ENCODE measurements at places on chromosomes 6 and 20.

GRCh38 chr6:166939345-166939744 lies 17.0 kb downstream of the RNASET2 start:
- H3K4me1 ChIP-seq: peaks cover 2% of the 10 kb centered on the region
- no peaks in the 10 kb centered on the region for H3K36me3 ChIP-seq
- no peaks in the 10 kb centered on the region for H3K27me3 ChIP-seq
- no peak for DNase-seq
- no peak overlapping the region for H3K4me3 ChIP-seq
- H3K27ac ChIP-seq: no peak overlapping the region

- no peak for DNase-seq
- no peak overlapping the region for H3K4me3 ChIP-seq
- H3K4me1 ChIP-seq: no peaks in the 10 kb centered on the region
- H3K36me3 ChIP-seq: no peaks in the 10 kb centered on the region
- no peak overlapping the region for H3K27ac ChIP-seq
- no peaks in the 10 kb centered on the region for H3K27me3 ChIP-seq
These were observed 108.6 kb downstream of the ATP9A start for GRCh38 chr20:51659491-51660050.

DNA sequence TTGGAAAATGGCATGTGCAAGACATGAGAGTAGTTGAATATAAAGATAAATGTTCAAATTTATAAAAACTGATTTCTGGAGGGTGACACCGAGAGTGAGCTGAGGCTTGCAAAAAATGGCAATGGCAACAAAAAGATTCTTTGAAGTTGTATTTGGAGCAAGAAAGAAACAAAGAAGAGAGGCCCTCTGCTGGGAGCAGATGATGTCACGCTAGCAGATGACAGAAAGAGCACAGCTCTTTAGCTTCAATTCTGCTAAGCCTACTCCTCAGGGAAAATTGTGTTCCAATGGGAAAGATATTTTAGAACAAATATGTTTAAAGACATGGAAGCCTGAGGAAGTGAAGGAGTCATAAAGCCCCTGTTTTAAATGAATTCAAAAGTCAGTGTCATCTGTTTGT lies 125.3 kb upstream of the NOX3 start:
- DNase-seq: no peak
- H3K27ac ChIP-seq: no peak overlapping the region
- no peaks in the 10 kb centered on the region for H3K27me3 ChIP-seq
- no peaks in the 10 kb centered on the region for H3K4me1 ChIP-seq
- H3K4me3 ChIP-seq: no peak overlapping the region
- no peaks in the 10 kb centered on the region for H3K36me3 ChIP-seq

GRCh38 chr20:5822569-5822968 lies 72.4 kb downstream of the SHLD1 start:
- no peak overlapping the region for H3K27ac ChIP-seq
- no peak for DNase-seq

DNA sequence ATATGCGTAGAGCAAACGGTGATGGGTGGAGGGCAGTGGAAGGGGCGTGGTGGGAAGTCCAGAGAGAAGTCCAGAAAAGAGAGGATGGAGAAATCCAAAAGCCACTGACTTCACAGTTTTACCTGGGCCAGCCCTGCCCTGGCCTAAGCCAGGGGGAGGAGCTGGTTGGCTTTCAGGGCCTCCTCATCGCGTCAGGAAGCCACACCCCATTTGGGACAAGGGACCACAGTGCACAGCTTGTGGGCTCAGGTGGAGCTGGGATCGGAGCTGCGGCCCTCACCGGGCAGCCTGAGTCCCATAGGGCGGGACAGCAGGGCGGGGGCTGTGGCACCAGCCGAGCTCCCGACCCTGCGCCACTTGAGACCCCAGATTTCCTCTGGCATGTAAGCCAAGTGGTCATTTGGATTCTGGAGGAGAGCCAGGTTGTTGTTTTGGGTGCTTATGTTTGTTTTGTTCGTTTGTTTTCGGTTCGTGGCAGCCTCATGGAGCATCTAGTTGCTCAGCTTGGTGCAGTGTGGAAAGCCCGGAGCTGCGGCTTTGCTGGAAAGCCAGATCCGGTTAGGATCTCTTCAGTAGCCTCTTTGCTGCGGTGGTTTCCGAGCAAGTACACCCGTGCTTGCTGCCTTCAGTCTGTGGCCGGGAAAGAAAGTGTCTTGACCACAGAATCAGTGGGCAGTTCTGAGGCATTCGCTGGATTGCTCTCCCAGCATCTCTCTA lies 42.2 kb downstream of the RIOK1 start:
- H3K4me3 ChIP-seq: no peak overlapping the region
- DNase-seq: peak; percentile 14
- no peak overlapping the region for H3K27ac ChIP-seq
- H3K27me3 ChIP-seq: no peaks in the 10 kb centered on the region
- no peaks in the 10 kb centered on the region for H3K36me3 ChIP-seq
- peaks cover 6% of the 10 kb centered on the region for H3K4me1 ChIP-seq

- peak within 1 kb of the TSS; percentile 88 for H3K4me3 ChIP-seq
- peaks cover 9% of the 10 kb centered on the region for H3K4me1 ChIP-seq
- H3K36me3 ChIP-seq: no peaks in the 10 kb centered on the region
- no peaks in the 10 kb centered on the region for H3K27me3 ChIP-seq
These were observed at the start of gene TRERF1 for GRCh38 chr6:42451333-42452170. TRERF1 (minus strand) TSS chr6:42451926; CDS start chr6:42269590, 182,336 bp downstream.

DNA sequence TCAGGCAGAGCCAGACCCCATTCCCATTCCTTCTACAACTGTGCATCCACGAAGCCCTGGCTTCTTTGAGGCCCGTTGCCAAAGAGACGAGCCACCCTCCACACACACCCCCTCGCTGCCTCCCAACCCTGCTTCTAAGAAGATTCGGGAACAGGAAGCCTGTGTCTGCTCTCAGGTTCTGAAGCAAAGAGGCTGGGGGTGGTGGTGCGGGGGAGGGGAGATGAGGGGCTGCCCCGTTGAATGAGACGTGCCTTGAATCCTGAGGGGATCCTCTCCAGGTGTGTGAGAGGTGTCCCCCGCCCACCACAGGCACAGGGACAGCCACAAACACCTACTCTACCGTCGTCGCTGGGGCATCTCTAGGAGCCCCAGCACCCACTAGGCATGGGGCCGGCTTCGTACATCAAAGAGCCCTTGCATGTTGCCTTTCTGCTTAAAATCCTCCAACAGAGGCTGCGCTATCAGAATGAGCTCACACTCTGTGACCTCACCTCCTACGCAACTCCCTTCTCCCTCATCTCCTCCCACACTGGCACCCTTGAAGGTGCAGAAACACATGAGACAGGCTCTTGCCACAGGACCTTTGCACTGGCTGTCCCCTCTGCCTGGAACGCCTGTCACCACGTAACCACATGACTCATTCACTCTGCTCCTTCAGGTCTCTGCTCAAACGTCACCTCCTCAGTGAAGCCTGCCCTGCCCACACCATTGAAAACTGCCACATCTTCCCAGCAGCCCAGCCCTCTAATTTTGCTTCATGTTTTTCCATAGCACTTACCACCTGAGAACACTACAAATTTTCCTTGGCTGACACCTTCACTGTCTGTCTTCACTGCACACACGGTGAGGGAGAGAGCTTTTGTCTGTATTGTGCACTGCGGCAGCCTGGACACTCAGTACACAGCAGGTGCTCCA lies 58.5 kb downstream of the PREX1 start:
- no peak overlapping the region for H3K27ac ChIP-seq
- H3K27me3 ChIP-seq: no peaks in the 10 kb centered on the region
- no peaks in the 10 kb centered on the region for H3K4me1 ChIP-seq
- H3K36me3 ChIP-seq: no peaks in the 10 kb centered on the region
- H3K4me3 ChIP-seq: no peak overlapping the region
- peak; percentile 53 for DNase-seq

DNA sequence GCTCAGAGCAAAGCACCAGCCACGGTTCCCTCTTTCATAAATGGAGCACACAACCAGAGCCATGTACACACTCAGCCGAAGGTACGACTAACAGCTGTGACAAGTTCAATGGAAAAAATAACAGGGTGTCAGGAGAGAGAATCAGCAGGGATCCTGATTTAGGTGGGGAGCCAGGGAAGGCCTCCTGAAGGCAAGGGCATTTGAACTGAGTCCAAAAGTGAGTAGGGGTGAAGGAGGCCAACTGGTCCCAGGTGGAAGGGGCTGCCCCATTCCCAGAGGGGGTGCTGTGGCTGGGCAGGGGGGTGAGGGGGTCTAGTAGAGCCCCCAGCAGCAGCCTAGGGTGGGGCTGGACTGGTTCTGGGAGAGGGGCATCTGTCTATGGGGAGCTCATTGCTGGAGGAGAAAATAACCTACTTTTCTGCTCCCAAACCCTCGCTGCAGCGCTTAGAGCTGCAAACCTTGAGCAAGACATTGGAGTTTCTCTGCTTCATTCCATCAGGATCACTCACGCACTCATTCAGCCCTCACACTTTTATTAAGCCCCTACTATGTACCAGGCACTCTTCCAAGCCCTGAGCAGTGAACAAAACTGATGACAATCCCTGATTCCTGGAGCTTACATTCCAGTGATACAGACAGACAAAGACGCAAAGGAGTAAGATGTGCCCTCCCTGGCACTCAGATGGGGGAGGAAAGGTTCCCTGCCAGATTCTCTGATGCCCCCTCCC lies 113.5 kb downstream of the TOX2 start:
- H3K4me3 ChIP-seq: no peak overlapping the region
- H3K27ac ChIP-seq: no peak overlapping the region
- DNase-seq: no peak
- H3K36me3 ChIP-seq: no peaks in the 10 kb centered on the region

GRCh38 chr6:95804847-95805541 lies 210.8 kb upstream of the FUT9 start:
- no peak for DNase-seq
- H3K36me3 ChIP-seq: no peaks in the 10 kb centered on the region
- H3K27ac ChIP-seq: no peak overlapping the region
- H3K4me3 ChIP-seq: no peak overlapping the region
- no peaks in the 10 kb centered on the region for H3K27me3 ChIP-seq

DNA sequence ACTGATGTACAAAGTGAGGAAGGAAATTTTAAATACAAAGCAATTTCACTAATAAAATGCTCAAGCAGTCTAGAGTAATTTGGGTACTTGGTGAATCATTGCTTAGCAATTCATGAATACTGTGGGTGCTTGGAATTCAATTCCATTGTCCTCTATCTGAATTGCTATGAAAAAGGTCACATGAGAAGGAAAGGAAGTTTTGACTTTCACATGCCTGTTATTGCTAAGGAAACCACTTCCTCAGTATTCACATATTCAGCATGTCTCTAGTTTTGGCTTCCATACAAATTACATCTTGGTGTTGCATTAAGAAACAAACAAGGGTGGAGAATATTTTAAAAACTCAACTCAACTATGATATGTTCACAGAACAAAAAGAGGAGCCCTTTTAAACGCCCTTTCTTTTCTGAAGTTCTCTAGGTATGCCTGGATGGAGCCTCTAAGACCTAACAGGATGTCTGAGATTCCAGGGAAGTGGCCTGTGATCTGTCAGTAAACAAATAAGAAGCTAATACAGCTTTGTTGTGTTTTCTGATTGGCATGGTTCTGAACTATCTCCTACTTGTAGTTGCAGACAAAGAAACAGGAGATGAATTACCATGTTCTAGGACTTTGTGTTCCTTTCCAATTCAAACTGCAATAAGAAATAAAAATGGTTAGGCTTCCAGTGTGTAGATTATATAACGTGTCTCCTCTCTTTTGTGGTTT lies 190.4 kb downstream of the OGFRL1 start:
- H3K27me3 ChIP-seq: no peaks in the 10 kb centered on the region
- no peaks in the 10 kb centered on the region for H3K4me1 ChIP-seq
- DNase-seq: no peak
- peak overlapping the region; percentile 82 for H3K27ac ChIP-seq

DNA sequence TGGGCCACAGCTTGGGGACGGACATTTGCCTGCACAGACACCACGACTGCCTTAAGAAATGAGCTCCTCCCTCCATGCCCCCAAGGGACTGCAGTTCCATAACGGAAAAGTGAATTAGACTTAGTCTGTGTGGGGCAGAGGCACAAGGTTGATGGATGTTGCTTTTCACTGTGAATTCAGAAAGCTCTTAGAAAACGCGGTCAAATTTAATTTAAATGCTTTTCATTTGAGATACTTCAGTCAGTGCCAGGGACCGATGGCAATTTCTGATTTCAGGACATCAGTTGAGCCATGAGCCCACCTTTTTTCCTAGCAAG lies 356.4 kb downstream of the KIF16B start:
- H3K4me1 ChIP-seq: no peaks in the 10 kb centered on the region
- H3K4me3 ChIP-seq: no peak overlapping the region
- no peaks in the 10 kb centered on the region for H3K27me3 ChIP-seq
- no peak for DNase-seq
- H3K36me3 ChIP-seq: no peaks in the 10 kb centered on the region
- no peak overlapping the region for H3K27ac ChIP-seq

DNA sequence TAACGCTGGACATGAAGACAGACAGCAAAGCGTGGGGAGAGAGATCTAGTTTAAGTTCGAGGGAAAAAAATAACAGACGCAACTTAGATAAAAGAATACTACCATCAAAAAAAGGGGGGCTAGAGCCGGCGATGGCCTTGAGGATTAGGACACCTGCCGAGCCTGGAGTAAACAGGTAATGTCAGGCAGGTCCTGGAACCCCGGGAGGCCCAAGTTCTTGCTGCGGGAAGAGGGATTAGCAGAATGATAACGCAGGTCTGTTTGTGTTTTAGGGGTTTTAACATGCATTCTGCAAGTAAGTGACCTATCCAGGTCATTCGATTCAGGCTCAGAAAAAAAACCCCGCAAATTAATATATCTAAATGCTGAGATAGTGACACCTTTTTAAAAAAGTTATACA lies 754 bp upstream of the TMEM170B start:
- no peak overlapping the region for H3K4me3 ChIP-seq
- DNase-seq: no peak
- no peaks in the 10 kb centered on the region for H3K27me3 ChIP-seq
- H3K27ac ChIP-seq: no peak overlapping the region
- H3K4me1 ChIP-seq: no peaks in the 10 kb centered on the region

GRCh38 chr6:16338577-16339264 lies 100.3 kb downstream of the GMPR start:
- peak overlapping the region; percentile 95 for H3K27ac ChIP-seq
- H3K27me3 ChIP-seq: no peaks in the 10 kb centered on the region
- DNase-seq: peak; percentile 98
- H3K4me1 ChIP-seq: peaks cover 25% of the 10 kb centered on the region

- no peak overlapping the region for H3K27ac ChIP-seq
- H3K4me3 ChIP-seq: no peak overlapping the region
- H3K4me1 ChIP-seq: no peaks in the 10 kb centered on the region
- DNase-seq: no peak
- no peaks in the 10 kb centered on the region for H3K27me3 ChIP-seq
These were observed 166.7 kb downstream of the TINAG start for GRCh38 chr6:54474898-54475297.

GRCh38 chr20:32439132-32439829 lies 81.2 kb downstream of the ASXL1 start:
- H3K27me3 ChIP-seq: no peaks in the 10 kb centered on the region
- H3K36me3 ChIP-seq: peaks cover 58% of the 10 kb centered on the region
- no peak overlapping the region for H3K4me3 ChIP-seq
- H3K4me1 ChIP-seq: peaks cover 8% of the 10 kb centered on the region

DNA sequence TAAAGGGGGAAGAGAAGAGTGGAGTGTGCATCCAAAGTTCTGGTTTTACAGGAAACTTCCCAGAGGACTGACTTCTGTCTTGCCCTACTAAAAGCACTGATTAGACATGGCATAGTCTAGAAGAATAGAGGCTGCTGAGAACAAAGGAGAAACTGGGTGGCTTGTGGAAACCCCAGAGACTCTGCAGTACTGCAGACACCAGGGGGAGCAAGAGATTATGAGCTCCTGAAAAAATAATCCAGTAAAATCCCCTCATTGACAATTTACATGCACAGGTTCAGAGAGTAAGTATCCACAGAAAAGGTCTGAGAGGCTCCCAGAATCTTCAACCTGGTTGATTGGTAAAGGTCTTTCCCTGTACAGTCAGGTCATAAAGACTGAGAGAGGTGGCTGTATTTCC lies 48.7 kb upstream of the CLVS2 start:
- H3K27me3 ChIP-seq: no peaks in the 10 kb centered on the region
- no peak overlapping the region for H3K27ac ChIP-seq
- H3K4me1 ChIP-seq: no peaks in the 10 kb centered on the region
- H3K4me3 ChIP-seq: no peak overlapping the region
- H3K36me3 ChIP-seq: no peaks in the 10 kb centered on the region
